CD4-positive, alpha-beta T cell (primary cell): ENCODE measurements at places on chromosomes 16 and 17.

DNA sequence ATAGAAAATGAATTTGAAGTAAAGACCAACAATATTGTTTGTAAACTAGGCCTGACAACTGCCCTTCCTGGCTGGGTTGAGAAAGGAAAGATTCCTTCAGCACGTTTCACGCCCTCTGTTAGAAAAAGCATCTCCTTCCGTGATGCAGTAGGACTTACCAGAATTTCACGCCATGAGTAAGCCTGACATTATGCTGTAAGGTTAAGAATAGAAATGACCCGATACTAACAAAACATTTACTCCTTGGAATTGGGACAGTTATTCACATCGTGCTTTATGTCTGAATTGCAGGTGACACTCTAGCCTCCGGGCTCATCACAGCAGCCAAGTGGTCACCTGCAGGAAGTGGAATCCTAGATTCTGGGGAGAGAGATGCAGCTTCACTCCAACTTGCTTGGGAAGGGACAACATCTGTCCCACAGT, 17.5 kb downstream of the MARCHF10 start:
- no peak for DNase-seq

DNA sequence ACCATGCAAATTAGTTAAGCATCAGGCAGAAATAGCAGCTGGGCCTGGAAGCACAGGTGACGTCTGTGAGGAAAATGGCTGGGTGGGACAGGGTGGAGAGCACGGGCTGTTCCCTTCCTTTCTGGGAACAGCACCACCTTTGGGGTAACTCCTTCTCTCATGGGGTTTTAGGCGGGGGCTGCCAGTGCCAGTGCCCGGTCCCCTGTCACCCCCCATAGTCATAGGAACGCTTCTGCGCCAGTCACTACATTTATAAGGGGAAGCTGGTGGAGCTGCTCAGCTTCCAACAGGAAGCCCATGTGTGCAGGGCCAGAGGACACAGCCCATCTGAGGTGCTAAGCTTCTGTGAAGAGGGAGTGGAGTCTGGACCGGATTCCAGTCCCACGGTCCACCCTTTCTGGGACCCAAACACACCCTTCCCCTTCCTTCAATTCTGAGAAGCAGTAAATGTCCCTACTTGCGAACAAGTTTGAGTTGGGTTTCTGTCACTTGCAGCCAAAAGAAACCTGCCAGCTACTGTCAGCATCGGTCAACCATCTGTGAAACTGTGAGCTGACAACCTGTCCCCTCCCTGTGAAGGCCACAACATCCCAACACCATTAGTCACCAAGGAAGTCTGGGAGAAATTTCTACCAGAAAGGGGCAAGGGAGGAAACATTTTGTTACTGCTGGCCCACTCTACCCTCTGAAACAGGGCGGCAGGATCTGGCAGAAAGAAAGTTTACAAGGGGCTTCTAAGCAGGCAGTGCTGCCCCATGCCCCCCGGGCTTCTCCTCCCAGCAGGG, 86.0 kb upstream of the AMZ2 start:
- DNase-seq, result no peak

DNA sequence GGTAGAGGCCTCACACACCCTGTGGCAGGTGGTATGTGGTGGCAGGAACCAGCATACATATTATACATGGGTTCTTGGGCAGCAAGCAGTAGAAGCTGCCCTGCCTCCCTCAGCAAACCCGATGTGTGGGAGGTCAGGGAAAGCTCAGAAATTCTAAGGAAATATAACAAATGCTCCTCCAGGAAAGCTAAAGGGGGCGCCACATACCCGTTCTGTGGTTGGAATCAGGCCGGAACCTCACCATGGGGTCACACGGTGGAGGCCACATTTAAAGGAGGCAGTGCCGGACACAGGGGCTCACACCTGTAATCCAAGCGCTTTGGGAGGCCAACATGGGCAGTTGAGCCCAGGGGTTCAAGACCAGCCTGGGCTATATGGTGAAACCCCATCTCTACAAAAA, 12.4 kb upstream of the KATNB1 start:
- no peak for DNase-seq

- no peak for DNase-seq
Observed at GRCh38 chr16:19481296-19481695, 40.6 kb downstream of the GDE1 start.

GRCh38 chr16:4679156-4679849, 14.1 kb upstream of the NUDT16L1 start:
- DNase-seq, result no peak

- DNase-seq, result no peak
Observed at GRCh38 chr17:7213895-7214299, 5.7 kb downstream of the DLG4 start.

- no peak for DNase-seq
Observed at GRCh38 chr17:4247361-4247970, 16.3 kb downstream of the ANKFY1 start.

DNA sequence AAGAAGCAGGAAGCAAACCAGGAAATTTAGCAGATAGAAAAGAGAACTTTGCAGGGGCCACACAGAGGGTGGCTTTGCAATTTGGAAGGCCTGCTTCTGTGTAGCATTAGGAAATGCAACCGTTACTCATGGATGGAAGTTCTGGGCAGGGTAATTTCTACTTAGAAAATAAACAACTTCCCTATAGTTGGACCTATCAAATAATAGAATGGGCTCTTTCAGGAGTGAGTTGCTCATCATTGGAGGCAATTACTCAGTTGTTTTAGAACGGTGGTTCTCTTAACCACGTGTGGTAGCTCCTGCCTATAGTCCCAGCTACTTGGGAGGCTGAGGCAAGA, 25.8 kb upstream of the HS3ST2 start:
- peak; percentile 33 for DNase-seq

DNA sequence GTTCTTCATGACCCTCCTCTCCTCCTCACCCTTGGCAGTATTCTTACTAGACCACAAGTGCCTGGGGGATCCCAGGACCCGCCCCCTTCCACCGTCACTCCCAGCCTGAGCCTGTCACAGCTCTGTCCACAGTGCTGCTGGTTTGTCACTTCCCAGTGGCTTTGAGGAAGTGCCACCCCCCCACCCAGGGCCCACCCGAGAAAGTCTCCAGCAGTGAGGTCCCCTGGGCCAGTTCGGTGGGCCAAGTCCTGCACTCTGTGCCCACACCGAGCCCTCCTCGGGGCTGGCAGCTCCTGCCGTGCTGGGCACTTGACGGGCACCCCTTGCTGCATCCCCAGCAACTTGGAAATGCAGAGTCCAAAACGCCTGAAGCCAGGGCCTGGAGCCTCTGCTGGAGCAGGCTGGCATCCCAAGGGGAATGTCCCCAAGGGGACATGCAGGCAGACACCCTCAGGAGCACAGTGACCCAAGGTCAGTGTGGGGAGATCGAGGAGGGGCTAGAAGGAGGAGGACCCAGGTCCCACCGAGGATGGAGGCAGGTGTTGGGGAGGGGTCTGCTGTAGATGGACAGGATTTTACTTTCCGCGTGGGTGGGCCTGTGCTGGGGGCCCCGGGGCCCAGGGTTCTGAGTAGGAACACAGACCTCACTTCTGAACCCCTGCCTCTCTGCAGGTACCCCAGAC, 15.5 kb downstream of the MMP15 start:
- DNase-seq, result no peak

- DNase-seq, result no peak
Observed at GRCh38 chr16:85631230-85631629, 18.1 kb downstream of the GSE1 start.

DNA sequence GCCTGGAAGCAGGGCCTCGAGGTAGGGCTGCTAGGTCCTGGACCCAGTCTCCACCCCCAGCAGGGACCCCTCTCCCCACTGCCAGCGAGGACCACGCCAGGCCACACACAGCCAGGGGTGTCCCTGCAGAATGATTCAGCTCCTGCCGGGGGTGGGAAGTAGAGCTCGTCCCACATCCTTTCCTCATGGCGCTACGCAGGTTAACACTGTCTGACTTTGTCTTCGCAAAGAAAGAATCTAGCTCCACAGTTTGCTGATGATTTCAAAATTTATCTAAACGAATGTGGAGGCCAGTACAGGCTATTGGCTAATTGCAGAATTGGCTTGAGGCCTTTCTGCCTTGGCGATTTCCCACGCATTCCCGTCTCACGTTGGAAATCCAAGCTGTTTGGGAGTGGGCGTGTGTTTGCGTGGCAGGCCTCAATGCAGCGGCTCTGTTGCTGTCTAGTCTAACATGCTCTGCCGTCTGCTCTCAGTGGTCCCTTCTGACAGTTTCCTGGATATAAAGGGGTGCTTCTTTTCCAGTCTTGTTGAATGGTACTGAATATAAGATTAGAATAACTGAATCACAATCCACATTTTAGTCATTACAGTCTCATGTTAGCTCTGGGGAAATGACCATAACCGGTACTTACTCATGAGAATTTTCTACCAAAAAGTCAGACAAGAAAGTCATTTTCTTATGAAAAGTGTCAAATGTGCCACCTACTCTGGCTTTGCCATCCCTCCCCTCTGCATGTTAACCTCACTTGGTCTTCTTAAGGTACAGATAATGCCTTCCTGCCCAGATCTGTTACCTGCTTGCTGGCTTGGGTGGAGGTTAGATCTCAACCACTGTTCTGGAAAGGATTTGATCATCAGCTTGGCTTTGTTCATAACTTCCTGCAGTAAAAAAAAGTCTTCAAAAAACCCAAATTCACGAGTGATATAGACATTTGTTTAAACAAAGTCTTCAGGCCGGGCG, 252.4 kb downstream of the NTN1 start:
- DNase-seq, result no peak

- DNase-seq, result no peak
Observed at GRCh38 chr17:45315648-45316433, 979 bp downstream of the MAP3K14 start.

DNA sequence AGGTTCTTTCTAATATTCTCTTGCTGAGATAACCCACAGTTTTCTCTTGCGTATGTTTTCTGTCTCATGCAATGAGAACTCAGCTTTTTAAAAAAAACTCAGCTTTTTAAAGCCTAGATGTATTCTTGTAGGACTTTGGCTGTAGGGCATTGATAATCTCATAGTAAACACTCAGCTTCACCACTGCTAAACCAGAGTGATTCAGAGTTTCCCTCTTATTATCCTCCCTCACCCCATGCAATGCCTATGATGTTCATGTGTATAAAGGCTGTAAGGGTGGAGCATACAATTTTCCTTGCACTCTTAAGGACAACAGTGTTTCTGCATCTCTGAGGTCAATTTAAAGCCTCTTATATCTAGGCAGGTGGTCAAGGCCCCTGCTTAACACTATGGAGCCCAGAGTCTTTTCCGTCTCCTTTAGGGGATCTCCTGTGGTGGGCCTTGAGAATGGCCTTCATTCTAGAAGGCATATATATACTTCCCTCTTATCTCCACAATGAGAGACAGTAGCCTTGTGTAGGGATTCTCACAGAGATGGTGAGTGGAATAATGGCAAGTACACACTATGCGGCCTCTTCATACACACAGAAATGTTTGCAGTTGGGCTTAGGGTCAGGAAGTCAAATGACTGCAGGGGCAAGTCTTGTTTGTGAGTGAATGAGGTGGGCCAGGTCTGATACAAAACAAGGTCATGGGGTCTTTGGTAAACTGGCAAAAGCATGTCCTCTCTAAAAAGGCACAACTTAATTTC, 279.6 kb downstream of the HS3ST3A1 start:
- no peak for DNase-seq

- no peak for DNase-seq
Observed at GRCh38 chr17:82063424-82064415, 1.9 kb downstream of the DUS1L start.

- no peak for DNase-seq
Observed at GRCh38 chr16:68767581-68767980, 30.5 kb downstream of the CDH1 start.

GRCh38 chr17:45305530-45306087, 11.2 kb downstream of the MAP3K14 start:
- DNase-seq, result no peak

GRCh38 chr17:37731056-37731455, 13.8 kb downstream of the HNF1B start:
- DNase-seq, result no peak

- DNase-seq, result no peak
Observed at GRCh38 chr17:34068571-34068970, 186.5 kb upstream of the CCL2 start.

DNA sequence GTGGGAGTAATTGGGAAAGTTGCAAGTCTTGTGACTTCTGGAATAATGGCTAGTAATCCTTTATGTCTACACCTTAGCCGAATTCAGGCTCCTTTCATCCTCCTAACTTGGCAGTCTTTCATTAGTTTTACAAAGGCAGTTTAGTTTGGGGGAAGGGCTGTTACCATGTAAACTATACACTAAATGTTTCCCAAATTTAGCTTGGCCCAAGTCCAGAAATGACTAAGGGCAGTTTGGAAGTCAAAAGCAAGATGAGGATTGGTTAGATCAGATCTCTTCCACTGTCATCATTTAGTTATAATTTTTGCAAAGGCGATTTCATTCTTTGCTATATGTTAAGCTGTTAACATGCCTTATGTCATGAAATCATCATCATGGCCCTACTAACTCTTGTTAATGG, 115.4 kb upstream of the CACNG3 start:
- DNase-seq, result no peak

DNA sequence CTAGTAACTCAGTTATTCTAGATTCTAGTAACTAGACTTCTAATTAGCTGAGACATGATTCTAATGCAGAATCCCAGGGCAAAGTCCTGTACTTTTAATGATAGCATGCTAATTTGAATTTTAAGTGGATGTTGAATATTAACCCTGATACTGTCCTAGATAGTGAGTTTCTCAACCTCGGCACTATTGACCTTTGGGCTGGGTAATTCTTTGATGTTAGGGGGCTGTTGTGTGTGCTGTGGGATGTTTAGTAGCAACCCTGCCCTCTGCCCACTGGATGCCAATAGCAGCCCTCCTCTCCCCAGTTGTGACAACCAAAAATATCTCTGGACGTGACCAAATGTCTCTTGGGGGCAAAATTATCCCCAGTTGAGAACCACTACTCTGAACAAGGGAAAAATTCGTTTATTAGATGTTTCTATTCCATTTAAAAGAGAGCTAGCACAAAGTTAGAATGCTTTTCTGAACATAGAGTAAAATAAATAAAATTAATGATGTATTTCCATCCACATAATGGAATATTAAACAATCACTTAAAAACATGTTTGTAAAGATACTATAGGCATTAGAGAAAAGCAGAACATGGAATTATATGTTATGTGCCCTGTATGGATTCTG, 30.2 kb downstream of the SALL1 start:
- no peak for DNase-seq

- no peak for DNase-seq
Observed at GRCh38 chr16:67673712-67674580, 7.3 kb downstream of the C16orf86 start.

- no peak for DNase-seq
Observed at GRCh38 chr16:85136702-85137322, 24.5 kb upstream of the CIBAR2 start.

GRCh38 chr17:1931844-1932579, 93.1 kb downstream of the RTN4RL1 start:
- DNase-seq, result no peak

GRCh38 chr17:1939981-1940809, 84.9 kb downstream of the RTN4RL1 start:
- no peak for DNase-seq

GRCh38 chr17:10071141-10071540, 127.3 kb downstream of the GAS7 start:
- no peak for DNase-seq
